ENCODE measurements at places on chromosomes 12 and 14. TPM values are rescaled to one million over a fixed set of nuclear protein-coding genes. Genes with fewer than 3 reads are reported as not detected.

- DNase-seq, result no peak
Measured at GRCh38 chr12:64093689-64094088, 128.4 kb downstream of the KICS2 start.

- no peak for DNase-seq
Measured at GRCh38 chr14:59511916-59512575, 27.7 kb downstream of the JKAMP start.

NRXN3 gene
- polyA plus RNA-seq, result 5.5 TPM

- DNase-seq, result no peak
Measured at GRCh38 chr14:73753887-73754795, 40.0 kb upstream of the PNMA1 start.

All from left renal cortex interstitium (tissue), 4 donors.